ENCODE measurements at places on chromosomes 11 and 22.

DNA sequence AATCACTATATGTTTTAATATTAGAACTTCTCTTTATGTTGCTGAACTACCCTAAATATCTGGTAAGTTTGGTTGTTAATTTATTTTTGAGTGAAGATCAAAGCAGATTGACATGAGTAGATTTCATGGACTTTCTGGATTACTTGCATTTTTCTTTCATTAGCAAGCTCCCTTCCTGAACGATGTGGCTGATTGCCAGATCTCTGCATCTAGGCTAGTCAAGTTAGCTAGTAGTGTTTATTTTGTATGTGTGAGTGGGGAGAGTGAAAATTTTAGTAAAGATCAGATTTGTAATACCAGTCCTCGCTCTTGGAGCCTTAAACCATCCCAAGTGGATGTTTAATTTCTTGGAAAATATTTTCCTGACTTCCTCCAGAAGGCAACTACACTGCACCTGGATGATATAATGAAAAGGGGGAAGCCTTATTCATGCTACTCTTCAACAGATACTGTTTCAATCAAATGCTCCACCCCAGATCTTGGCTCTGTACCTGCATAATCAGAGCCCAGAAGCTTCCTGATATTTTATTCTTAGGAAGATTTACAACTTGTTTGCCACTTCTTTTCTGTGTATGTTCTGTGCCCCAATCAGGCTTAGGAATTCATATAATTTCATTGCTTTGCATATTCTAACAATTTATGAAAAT, 143.2 kb upstream of the GRIA4 start:
- DNase-seq = no peak

DNA sequence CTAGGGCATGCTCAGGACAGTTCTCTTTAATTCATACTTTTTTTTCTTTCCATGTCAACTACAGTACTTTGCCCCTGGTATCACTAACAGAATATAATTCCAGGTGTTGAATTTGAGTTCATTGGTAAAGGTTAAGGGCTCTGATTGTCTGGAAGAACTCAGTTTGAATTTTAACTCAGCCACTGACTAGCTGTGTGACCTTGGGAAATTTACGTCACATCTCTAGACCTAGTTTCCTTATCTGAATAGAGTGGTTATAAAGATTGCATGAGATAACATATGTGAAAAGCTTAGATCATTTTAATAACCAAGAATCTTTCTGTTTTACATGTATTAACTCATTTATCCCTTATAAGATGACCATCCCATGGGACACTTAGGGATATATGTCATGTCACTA, 15.8 kb upstream of the ZC3H12C start:
- no peak for DNase-seq

- no peak for DNase-seq
Observed at GRCh38 chr11:103871923-103872551, 164.4 kb upstream of the DDI1 start.

DNA sequence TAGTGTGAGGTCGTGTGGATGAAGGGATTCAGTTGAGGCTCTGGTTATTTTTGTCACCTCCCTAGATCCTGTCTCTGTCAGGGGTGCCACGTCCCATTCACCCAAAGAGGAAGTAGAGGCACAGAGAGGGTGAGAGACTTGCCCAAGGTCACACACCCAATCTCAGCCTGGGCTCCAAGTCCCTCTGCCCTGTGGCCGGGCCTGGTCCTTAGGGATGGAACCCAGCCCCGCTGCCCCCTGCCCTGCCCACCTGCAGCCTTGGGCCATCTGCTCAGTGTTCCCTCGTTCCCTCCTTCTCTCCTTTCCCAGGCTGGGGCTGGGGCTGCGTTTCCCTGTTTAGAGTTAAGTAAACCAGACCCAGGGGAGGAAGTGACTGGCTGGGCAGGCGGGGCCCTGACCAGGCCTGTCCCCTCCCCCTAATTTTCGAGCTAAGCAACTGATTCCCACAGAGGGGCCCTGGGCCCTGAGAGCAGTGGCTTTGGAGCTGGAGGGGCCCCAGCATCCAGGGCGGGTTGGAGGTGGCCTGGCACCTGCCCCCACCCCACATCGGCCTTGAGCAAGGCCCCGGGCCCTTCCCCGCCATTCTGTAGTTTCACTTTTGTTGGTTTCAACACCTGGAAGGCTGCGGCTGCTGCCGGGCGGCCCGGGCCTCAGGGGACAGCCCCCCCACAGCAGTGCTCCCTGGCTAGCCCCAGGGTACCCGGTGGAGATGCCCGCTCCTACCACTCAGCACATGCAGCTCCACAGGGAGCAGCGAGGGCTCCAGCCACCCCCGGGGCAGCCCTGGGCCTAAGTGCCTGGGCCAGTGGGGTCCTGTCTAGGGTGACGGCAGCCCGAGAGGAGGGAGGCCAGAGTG, 1.5 kb downstream of the TCIRG1 start:
- no peak for DNase-seq

GRCh38 chr11:19519912-19520641, 192.6 kb upstream of the NAV2 start:
- DNase-seq = no peak

- DNase-seq = no peak
Observed at GRCh38 chr11:106262852-106263251, 185.4 kb downstream of the AASDHPPT start.

DNA sequence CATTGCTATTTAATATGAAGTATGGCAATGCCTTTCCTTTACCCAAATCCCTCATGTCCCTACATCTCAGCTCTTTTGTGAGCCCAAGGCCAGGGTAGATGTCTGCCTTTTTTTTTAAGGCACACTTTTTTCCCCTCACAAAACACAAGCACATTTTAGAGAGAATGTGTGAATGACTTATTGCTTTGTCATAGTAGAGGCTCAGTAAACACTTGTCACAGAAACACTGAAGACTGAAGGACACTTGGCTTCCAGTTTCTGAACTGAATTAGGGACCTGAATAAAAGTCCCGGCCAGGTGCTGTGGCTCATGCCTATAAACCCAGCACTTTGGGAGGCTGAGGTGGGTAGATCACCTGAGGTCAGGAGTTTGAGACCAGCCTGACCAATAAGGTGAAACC, 2.9 kb upstream of the SCGB2A2 start:
- no peak for DNase-seq

All from activated CD4-positive, alpha-beta T cell treated with anti-CD3 and anti-CD28 coated beads, Interleukin-2, amount 50 U/mL, for 24 hours (primary cell).